ENCODE measurements at places on chromosomes 5 and 9.

- peak; percentile 42 for DNase-seq
Measured at GRCh38 chr5:83036991-83037575, 40.1 kb downstream of the TMEM167A start.

DNA sequence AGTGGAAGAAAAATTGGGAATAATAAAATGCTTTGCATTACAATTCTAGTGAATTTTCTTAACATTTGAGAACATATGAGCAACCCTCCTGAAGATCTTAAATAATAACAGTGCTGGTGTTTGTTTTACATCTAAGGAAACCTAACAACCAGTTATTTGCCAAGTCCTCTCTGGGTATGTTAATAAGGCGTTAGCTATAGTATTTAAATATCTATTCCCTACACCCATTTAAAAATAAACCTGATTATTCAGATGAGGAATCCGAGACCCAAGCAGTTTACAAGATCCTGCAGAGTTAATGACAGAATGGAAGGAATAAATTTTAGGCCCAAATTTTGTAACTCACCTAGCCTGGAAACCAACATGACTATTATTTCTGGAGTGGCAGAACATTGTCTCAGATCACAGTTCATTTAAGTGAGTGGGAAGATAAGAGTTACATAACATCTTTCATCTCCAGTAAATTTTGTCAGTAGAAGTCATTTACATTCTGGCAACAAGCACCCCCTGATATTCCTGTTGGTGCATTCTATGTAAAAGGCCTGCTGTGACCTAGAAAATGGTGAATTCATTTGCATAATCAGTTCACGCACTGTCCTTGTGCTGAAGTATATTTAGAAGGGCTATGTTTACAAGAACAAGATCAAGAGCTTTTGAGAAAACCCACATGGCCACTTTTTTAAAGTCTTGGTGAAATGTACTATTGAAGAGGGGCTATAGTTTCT is 148.2 kb downstream of the COX7C start:
- no peak for DNase-seq

GRCh38 chr5:134620634-134621033 is 12.0 kb downstream of the SAR1B start:
- DNase-seq = no peak

GRCh38 chr5:118705959-118706667 is 282.2 kb downstream of the DTWD2 start:
- DNase-seq = no peak

DNA sequence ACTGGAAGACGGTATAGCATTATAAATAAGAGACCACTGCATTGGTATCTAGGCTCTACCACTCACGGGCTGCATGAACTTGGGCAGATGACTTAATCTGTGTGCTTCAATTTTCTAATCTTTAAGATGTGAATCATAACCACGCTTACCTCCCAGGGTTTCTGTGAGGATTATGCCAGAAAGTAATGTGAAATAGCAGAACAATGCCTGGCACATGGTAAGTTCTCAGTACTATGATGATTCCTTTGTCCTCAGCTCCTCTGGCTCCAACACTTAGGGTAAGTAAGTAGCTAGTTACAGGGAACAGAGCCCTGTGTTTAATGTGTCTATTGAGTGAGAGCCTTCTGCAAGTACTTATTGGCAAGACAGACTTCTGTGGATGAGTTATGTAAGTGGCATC is 31.1 kb downstream of the POU4F3 start:
- DNase-seq = no peak

DNA sequence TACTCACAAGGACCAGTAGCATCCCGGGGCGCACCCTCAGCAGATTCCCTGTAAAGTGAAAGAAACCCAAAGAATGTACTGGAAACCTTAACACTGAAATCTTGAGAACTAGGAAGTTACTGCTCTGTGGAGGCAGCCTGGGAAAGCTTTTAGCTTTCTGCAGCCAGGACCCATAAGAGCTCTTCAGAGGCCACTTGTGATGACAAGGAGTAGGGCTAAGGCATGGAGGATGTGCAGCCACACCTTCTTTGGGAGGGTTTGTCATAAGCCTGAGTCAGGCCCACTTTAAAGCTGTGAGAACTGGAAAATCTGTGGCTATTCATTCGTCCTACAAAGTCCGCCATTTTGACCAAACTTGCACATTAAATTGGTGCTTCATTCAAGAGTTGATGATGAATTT is 291.1 kb upstream of the TLE4 start:
- DNase-seq = no peak

DNA sequence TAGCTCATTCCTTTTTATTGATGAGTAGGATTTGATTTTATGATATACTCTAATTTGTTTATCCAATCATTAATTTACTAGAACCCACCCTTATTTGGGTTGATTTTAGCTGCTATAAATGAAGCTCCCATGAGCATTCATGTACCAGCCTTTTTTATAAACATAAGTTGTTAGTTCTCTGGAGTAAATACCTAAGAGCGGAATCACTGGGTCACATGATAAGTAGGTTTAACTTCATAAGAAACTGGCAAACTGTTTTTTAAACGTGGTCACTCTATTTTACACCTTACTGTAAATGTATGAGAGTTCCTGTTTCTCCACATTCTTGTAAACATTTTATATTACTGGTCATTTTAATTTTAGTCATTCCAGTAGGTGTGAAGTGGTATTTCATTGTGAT is 364.6 kb downstream of the NPR3 start:
- no peak for DNase-seq
